ENCODE measurements at places on chromosomes 2 and 18. TPM values are rescaled to one million over a fixed set of nuclear protein-coding genes. Genes with fewer than 3 reads are reported as not detected.

DNA sequence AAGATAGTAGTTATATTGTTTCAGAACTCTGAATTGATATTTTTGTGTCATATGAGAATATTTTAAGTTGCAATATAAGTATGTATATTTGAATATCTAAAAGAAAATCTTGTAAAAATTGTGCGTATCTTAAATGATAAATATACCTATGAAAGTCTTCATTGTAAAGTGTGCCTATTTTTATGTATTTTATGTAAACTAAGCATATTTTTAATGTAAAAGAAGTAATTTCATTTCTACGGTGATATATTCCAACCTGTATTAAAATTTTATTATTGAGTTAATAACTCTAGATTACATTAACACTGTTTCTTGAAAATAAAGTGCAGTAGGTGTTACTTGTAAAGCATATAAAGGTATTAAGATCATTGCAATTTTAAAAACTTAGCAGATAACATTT, 233.4 kb downstream of the PHLPP1 start:
- DNase-seq: no peak

- no peak for DNase-seq
Observed at GRCh38 chr2:230347659-230348305, 20.8 kb downstream of the SP140L start.

Gene OR6B2
- total RNA-seq: not detected

Gene TLX2
- 0.63 TPM for total RNA-seq

Gene TGFA
- total RNA-seq: 4.1 TPM
